ENCODE measurements at places on chromosomes 12 and 14.
A peak's percentile ranks its signal among the peaks of the same experiment; 100 is the strongest.

DNA sequence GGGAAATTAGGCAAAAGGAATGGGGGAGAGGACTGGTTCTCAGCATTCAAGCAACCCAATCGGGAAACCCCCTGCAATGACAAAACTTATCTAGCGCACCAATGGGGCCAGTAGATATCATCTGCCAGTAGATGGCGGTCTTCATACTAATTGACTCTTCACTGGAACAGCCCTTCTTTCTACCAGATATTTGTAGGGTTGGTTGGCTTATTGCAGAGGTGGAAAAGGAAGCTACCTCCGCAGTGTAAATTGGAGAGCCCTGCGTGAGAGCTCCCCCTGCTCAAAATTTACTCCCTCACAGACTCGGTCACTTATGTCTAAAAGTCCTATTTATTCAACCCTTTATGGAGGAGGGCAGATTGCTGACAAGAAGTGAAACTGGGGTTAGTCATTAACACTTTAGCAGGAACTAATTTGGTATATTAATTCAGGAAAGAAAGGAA, 166.1 kb upstream of the CCND2 start:
- peak; percentile 68 for DNase-seq

DNA sequence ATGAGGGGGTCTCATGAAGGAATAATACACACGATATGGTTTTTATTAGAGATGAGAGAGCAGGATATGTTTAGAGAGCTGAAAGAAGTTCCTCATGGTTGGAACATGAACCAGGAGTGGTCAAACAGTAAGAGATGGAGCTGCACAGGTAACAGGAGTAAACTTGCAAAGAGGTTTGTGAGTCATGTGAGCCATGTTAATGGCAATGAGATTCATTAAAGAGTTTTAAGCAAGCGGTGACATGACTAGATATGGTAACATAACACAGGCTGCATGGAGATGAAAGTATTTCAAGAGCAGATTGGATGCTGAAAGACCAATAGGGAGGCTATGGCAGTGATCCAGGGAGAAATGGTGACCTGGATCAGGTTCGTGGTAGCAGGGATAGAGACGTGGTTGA, 62.6 kb upstream of the SSTR1 start:
- DNase-seq: no peak

DNA sequence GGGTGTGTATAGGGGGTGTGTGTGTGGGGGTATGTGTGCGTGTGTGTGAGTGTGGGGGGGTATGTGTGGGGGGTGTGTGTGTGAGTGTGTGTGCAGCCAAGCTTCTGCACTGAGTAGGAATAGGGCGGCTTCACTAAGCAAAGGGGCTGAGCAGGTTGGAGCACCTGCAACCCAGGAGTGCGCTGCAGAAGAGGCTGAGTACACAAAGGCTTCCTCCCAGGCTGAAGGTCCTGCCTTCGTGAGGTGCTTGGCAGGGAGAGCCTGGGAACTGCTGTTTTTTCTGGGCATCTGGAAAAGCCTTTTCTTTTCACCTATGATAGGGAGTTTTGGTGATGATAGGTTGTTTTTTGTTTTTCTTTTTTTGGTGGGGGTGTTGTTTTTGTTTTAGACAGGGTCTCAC, 6.0 kb upstream of the NUDT14 start:
- no peak for DNase-seq

GRCh38 chr12:28742791-28743190, 406.3 kb upstream of the FAR2 start:
- no peak for DNase-seq

GRCh38 chr14:24837280-24838046, 203.5 kb upstream of the GZMB start:
- DNase-seq: no peak

GRCh38 chr14:22813145-22813544, 2.1 kb downstream of the SLC7A7 start:
- DNase-seq: no peak

GRCh38 chr14:49659526-49660455, 24.7 kb upstream of the DNAAF2 start:
- no peak for DNase-seq

- DNase-seq: no peak
Observed at GRCh38 chr12:46617167-46617566, 208.6 kb downstream of the SLC38A4 start.

- DNase-seq: no peak
Observed at GRCh38 chr14:85040046-85040685, 489.8 kb upstream of the FLRT2 start.

DNA sequence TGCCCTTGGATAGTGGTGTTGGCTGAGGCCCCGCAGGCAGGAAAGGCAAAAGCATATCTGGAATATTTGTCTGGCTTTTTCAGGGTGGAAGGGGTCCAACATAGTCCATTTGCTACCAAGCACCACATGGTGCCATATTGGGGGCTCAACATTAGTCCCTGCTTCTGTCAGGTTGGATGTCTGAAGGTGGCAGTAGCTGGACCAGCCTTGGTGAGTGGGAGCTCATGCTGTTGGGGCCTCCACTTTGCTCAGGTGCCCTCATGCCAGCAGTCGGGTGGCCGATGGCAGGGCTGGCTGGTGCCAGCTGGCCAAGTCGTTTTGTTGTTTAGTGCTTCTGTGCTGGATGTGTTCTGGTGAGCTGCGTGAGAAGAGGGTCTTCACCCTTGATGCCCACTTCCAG, 135.3 kb downstream of the PAPOLA start:
- DNase-seq: no peak

GRCh38 chr14:100567009-100567876, 20.0 kb downstream of the BEGAIN start:
- DNase-seq: no peak

DNA sequence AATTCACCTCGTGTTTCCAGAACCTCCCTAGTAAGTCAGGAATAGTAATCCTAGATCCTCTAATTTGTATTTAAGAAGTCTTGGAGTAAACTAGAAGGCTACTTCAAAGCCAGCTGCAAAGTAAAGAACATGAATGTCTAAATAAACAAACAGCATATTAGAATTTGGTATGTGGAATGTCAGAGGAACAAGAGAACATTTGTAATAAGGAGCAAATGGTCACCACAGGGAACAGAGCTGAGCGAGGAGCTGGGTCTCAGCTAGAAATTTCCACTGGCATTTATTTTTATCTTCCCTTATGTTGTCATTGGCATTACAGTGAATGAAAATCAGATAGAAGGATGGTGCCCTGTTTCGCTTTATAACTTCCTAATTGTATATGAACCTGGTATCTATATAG, 50.2 kb downstream of the FRMD6 start:
- no peak for DNase-seq

- no peak for DNase-seq
Observed at GRCh38 chr12:122855928-122856831, 20.9 kb downstream of the HIP1R start.

DNA sequence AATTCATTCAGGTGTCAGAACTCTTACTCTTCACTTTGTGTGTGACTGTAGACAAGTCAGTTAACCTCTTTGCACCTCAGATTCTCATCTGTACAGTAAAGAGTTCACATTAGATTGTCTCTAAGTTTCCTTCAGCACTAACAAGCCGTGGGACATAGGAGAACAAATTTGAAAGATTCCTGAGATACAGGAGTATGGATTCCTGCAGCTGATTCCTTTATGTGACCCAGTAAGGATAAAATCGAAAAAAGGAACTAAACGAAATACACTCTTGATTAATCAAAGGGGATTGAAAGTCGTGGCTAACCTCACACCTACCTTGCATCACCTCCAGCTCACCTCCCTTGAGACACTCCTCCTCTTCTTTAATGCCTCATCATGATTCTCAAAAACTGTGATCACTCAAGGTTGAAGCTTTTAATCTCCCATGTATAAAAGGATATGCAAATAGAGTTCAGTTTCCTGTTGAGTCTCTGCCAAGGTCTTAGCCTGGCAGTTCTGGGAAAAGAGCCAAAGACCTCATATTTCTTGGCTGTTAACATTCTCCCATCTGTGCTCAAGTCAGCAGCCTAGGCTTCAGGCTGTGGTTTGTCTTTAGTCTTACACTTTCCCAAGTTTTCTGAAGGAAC, 156.6 kb downstream of the DAD1 start:
- DNase-seq: peak; percentile 91

GRCh38 chr12:94290353-94290752, 142.0 kb downstream of the PLXNC1 start:
- no peak for DNase-seq

- DNase-seq: no peak
Observed at GRCh38 chr14:95557832-95558231, 23.0 kb downstream of the GLRX5 start.

GRCh38 chr12:509500-509899, 49.8 kb downstream of the B4GALNT3 start:
- DNase-seq: peak; percentile 94

- no peak for DNase-seq
Observed at GRCh38 chr14:100281286-100282082, 24.8 kb downstream of the SLC25A29 start.

DNA sequence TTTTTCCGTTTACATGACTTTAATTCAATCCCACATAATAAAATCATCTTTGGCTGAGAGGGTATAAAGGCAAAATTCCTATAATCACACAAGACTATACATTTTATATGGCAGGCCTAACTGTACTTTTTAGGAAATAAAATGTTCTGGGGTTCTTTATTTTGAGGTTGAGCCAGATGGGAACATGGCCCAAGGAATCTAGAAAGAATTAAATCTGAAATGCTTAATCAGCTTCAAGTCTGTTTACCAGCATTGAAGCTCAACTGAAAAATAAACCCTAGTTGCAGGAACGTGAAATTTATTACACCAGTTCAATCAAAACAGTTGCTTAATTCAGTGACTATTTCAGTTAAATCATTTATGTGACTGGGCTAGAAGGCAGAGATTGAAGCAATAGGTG, 191.0 kb upstream of the BTG1 start:
- no peak for DNase-seq

GRCh38 chr12:127241072-127241817, 1025.7 kb upstream of the TMEM132C start:
- DNase-seq: no peak

DNA sequence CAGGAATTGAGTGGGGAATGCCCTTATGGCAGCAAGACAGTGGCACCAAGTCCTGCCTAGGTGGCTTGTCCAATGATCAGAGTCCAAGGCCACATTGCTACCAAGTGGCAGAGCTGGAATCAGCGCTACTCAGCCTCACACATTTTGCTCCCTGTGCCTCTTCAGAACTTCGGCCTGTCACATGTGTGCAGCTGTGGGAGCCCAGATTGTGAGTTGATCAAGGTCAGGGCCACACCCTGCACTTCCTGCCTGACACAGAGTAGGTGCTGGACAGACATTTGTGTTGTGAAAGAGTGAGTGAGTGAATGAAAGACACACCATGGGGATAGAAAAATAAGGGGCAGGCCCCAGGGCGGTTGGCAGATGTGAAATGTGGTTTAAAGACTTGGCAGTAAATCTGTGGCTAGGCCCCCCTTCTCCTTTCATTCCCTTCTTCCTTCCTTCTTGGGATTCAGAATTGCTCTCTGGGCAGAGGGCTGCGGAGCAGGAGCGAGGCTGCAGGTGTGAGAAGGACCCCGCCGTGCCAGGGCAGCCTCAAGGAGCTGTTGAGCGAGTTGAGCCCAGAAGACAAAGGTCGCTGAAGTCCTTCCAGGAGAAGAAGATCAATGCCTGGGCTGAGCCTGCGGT, 83.5 kb downstream of the SLC25A47 start:
- no peak for DNase-seq

- no peak for DNase-seq
Observed at GRCh38 chr14:24233538-24233866, 773 bp downstream of the GMPR2 start.

DNA sequence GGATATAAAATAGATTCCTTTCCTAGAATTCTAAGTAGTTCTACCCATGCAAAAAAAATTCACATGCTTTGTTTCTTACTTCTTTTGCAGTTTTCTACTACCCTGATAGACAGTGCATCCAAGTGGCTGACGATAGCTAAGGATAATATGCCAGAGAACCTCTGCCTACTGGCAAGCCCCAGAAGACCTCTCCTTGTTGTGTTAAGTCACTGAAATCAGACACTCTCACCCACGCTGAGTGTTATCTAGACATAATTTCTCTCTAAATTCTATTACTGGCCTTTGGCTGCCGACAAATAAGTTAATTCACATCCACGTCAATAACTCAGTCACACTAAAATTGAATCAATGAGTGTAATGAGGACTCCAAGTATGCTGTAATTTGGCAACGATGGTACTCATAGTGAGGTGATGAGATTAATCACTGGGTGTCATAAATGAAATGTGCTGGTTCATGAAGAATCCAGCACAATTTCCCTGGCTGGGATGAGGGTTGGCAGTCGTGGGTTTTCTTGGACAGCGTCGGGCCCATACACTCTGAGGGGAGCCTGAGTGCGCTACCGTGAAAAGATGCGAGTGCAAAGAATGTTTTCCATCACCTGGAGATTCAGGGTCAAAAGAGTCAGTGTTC, 354.8 kb upstream of the TMEM132C start:
- no peak for DNase-seq

- peak; percentile 86 for DNase-seq
Observed at GRCh38 chr14:24299255-24300191, at the start of the genes DHRS1 and NOP9. TSS of gene DHRS1 (minus strand) at chr14:24299780. CDS start at chr14:24299106, 674 bp downstream. TSS of gene NOP9 (plus strand) at chr14:24299850. CDS start at chr14:24299955, 105 bp downstream.

GRCh38 chr12:78866518-78866917, 1.9 kb downstream of the SYT1 start:
- no peak for DNase-seq

GRCh38 chr12:2672863-2673262, 121.9 kb upstream of the FKBP4 start:
- no peak for DNase-seq

- DNase-seq: peak; percentile 44
Observed at GRCh38 chr12:47838286-47838931, 18.7 kb upstream of the HDAC7 start.

- no peak for DNase-seq
Observed at GRCh38 chr12:52204095-52204930, 12.5 kb upstream of the KRT80 start.

GRCh38 chr12:98154850-98155249, 360.5 kb upstream of the TMPO start:
- DNase-seq: peak; percentile 47

DNA sequence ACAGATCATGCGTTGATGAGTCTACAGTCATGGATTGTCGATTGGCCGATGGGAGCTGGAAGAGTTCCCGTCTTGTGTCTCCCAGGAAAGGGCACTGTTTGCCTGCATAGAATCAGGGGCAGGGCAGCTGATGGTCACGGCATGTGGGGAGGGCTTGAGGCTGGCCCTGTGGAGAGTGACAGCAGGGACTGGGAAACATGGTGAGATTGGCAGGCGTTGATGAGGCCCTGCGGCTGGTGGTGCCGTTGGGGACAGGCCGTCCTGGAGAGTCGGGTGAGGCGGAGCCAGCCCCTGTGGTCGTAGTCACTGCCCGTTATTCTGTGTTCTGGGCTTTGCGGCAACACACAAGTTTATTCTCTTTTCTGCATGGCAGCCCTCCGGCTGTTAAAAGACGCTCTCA, 52.9 kb downstream of the TECPR2 start:
- no peak for DNase-seq

DNA sequence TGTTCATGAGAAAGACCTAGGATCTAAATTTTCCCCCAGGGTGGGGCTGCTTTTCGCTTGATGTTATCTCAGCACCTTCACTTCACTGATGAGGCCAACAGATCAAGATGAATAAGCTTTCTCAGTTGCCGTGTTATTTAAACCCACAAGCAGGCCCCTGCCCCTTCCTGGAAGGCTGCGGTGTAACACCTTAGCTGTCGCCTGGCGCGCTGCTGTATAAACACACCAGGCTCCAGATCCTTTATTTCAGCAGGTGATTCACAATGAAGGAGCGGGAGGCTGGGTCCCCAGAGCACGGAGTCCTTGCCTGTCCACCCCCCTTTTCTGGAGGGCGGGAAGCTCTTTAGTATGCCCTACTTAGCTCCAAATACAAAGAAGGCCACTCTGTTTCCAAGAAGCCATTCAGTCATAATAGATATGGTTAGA, 515.4 kb downstream of the FUT8 start:
- no peak for DNase-seq

GRCh38 chr14:24084440-24084839, 9.7 kb upstream of the PCK2 start:
- no peak for DNase-seq

- no peak for DNase-seq
Observed at GRCh38 chr14:92385561-92385960, 62.6 kb downstream of the SLC24A4 start.

Data from kidney capillary endothelial cell (primary cell).